H1 (cell line): ENCODE measurements at places on chromosomes 4 and X. TPM values are rescaled to one million over a fixed set of nuclear protein-coding genes. Genes with fewer than 3 reads are reported as not detected.

DNA sequence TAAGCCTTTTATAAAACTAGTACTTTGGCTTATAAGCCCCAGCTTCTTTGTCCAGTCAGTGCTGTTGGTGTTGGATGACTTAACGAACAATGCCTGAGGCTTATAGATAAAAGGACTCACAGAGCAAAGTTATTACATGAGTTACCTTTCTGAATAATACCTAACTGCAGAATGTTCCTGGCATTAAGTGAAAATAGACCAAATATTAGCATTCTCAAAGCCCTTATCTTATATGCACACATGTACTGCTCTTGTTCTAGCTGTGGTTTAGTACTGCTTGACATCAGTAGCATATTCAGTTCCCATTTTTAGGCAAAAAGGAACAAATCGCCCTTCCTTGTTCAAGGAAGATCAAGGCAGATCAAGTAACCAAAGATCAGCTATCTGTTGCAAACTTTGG, 131.6 kb downstream of the ZNF330 start:
- no peak overlapping the region for H3K4me3 ChIP-seq
- no peaks in the 10 kb centered on the region for H3K27me3 ChIP-seq

DNA sequence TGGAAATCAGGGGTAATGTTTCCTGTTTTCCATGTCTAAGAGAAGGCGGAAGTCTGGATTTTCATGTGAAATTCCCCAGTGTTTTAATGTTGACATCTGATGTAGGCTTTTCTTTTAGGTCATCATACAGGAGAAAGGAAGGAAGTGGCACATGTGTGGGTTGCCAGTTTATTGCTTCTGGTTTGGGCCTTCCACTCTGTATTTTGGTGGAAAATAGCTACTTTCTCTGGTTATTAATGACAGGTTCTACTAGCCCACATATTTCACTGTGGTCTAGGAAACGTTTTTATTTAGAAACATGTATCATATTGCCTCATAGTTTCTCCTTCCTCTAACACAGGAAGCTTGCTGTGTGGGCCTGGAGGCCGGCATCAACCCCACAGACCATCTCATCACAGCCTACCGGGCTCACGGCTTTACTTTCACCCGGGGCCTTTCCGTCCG, 7.2 kb downstream of the PDHA1 start:
- no peak for DNase-seq
- H3K27ac ChIP-seq = no peak overlapping the region
- peaks cover 4% of the 10 kb centered on the region; the same call in 1 of the 2 replicates for H3K36me3 ChIP-seq
- no peaks in the 10 kb centered on the region for H3K4me1 ChIP-seq
- no peaks in the 10 kb centered on the region for H3K27me3 ChIP-seq
- H3K4me3 ChIP-seq = no peak overlapping the region

DNA sequence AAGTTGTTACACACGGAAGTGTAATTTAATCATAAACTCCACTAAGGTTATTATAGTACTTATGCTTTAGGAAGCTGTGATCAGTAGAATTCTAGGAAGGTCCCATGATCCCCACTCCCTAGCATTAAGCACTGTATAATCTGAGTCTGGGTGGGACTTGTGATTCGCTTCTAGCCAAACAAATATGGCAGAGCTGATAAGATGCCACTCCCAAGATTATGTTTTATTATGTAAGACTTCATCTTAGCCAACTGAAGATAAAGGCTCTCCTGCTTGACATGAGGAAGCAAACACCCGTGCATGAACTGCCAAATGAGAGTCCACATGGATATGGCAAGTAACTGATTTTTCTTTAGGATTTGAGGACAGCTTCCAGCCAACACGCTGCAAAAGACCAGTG, 186.4 kb upstream of the NDST3 start:
- H3K27ac ChIP-seq = no peak overlapping the region
- no peaks in the 10 kb centered on the region for H3K27me3 ChIP-seq
- no peaks in the 10 kb centered on the region; the same call in 1 of the 2 replicates for H3K4me1 ChIP-seq
- DNase-seq = no peak
- no peaks in the 10 kb centered on the region for H3K36me3 ChIP-seq

DNA sequence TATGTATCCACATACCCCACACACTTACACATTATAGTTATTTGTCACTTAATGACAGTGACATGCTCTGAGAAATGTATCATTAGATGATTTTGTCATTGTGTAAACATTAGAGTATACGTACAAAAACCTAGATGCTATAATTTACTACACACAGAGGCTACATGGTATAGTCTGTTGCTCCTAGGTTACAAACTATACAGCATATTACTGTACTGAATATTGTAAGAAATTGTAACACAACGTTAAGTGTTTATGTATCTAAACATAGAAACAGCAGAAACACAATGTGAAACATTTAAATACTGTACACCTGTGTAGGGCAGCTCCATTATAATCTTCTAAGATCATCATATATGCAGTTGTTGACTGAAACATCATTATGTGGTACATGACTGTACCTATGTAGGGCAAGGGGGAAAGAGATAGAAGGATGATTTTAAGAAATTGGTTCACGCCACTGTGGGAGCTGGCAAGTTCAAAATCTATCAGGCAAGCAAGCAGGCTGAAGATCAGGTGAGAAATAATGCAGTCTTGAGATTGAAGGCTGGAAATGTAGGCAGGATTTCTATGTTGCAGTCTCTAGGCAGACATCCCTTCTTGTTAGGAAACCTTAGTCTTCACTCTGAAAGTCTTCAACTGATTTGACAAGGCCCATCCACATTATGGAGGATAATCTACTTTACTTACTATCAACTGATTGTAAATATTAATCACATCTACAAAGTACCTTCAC, 78.0 kb upstream of the CPEB2 start:
- H3K4me1 ChIP-seq = no peaks in the 10 kb centered on the region
- H3K36me3 ChIP-seq = no peaks in the 10 kb centered on the region
- H3K27me3 ChIP-seq = no peaks in the 10 kb centered on the region
- H3K4me3 ChIP-seq = no peak overlapping the region
- DNase-seq = no peak

- no peaks in the 10 kb centered on the region for H3K27me3 ChIP-seq
- no peak overlapping the region for H3K27ac ChIP-seq
- no peak overlapping the region for H3K4me3 ChIP-seq
- DNase-seq = no peak
These were observed 56.2 kb downstream of the PPA2 start for GRCh38 chr4:105417624-105418023.

GRCh38 chr4:101178731-101179130, 168.6 kb downstream of the PPP3CA start:
- DNase-seq = no peak
- H3K27ac ChIP-seq = no peak overlapping the region
- no peaks in the 10 kb centered on the region; the same call in 1 of the 2 replicates for H3K36me3 ChIP-seq
- no peak overlapping the region for H3K4me3 ChIP-seq
- no peaks in the 10 kb centered on the region for H3K4me1 ChIP-seq
- H3K27me3 ChIP-seq = no peaks in the 10 kb centered on the region

GRCh38 chrX:64184396-64184795, 21.1 kb downstream of the AMER1 start:
- H3K27me3 ChIP-seq = no peaks in the 10 kb centered on the region
- H3K27ac ChIP-seq = no peak overlapping the region
- H3K36me3 ChIP-seq = no peaks in the 10 kb centered on the region
- no peak overlapping the region for H3K4me3 ChIP-seq
- no peaks in the 10 kb centered on the region for H3K4me1 ChIP-seq

GRCh38 chr4:8834681-8835220, 36.9 kb downstream of the HMX1 start:
- no peaks in the 10 kb centered on the region for H3K36me3 ChIP-seq
- no peak overlapping the region for H3K4me3 ChIP-seq
- no peak for DNase-seq
- peaks cover 6% of the 10 kb centered on the region; the same call in 1 of the 2 replicates for H3K4me1 ChIP-seq
- no peak overlapping the region for H3K27ac ChIP-seq

GRCh38 chr4:166259081-166259480, 386.0 kb downstream of the TLL1 start:
- H3K36me3 ChIP-seq = no peaks in the 10 kb centered on the region
- no peaks in the 10 kb centered on the region for H3K4me1 ChIP-seq
- no peak overlapping the region for H3K27ac ChIP-seq

DNA sequence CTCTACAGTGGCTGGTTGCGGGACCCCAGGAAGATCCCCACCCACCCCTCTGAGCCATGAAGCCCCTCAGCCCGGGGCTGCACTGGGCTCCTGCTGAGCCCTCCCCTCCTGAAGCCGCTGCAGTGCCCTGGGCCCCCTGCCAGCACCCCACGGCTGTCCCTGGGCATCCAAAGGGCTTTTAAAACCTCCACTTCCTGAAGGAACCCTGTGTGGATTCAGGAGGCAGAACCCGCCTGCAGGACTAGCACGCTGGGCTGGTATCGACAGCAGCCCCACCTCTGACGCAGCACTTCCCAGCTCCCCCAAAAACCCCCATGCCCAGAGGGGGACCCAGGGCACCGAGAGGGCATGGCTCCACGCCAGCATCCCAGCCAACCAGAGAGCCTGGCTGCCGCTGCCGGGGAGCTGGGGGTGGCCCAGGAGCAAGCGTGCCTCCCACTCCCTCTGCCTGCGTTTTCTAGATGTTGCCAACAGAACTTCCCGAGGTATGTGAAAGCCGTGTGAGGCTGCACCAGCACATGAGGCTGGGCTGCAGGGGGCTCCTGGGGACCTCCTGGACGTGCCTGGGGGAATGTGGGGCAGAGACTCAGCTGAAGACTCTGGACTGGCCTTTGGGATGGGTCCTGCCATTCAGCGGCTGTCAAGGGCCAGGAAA, 6.3 kb downstream of the MXD4 start:
- no peaks in the 10 kb centered on the region; the same call in 1 of the 2 replicates for H3K36me3 ChIP-seq
- no peaks in the 10 kb centered on the region for H3K27me3 ChIP-seq
- no peak overlapping the region; the same call in 1 of the 2 replicates for H3K27ac ChIP-seq

FAAH2 gene
- 2.0 and 3.6 TPM in 2 replicates for polyA plus RNA-seq

DSPP gene
- polyA plus RNA-seq = not detected in 2 replicates

CENPE gene
- 1.1 and 2.1 TPM in 2 replicates for polyA plus RNA-seq

EDNRA gene
- 1.6 and 1.7 TPM in 2 replicates for polyA plus RNA-seq

ACTRT1 gene
- 0.08 TPM in 1 of 2 replicates, not detected in the other for polyA plus RNA-seq

FBXW7 gene
- 4.5 and 6.0 TPM in 2 replicates for polyA plus RNA-seq

CNKSR2 gene
- polyA plus RNA-seq = 5.5 and 12.0 TPM in 2 replicates

MAGEA12 gene
- polyA plus RNA-seq = not detected in 2 replicates

ARX gene
- 0.05 TPM in 1 of 2 replicates, not detected in the other for polyA plus RNA-seq

COX7B2 gene
- polyA plus RNA-seq = not detected in 2 replicates

IDS gene
- 17.9 and 20.7 TPM in 2 replicates for polyA plus RNA-seq

CXCL11 gene
- 0.16 and 0.18 TPM in 2 replicates for polyA plus RNA-seq
